ENCODE measurements at places on chromosomes 3 and 15.
A peak's percentile ranks its signal among the peaks of the same experiment; 100 is the strongest.

DNA sequence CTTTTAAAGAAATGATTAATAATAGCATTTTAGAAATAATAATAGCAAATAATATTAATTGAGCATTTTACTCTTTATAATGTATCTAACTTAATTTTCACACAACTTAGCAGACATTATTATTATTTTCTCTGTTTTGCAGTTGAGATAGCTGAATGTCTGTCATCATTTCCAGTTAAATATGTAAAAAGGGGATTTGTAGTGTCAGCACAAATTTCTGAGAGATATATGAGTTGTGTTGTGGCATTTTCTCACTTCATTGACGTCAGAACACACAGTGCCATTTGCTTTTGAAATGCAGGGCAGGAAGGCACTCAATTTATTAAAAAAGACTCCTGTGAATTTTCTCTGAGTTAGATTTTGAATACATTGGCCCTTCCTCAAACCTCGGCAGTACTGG, 111.0 kb downstream of the GRM7 start:
- DNase-seq = no peak

- DNase-seq = no peak
Observed at GRCh38 chr3:161137260-161137659, 32.1 kb upstream of the B3GALNT1 start.

DNA sequence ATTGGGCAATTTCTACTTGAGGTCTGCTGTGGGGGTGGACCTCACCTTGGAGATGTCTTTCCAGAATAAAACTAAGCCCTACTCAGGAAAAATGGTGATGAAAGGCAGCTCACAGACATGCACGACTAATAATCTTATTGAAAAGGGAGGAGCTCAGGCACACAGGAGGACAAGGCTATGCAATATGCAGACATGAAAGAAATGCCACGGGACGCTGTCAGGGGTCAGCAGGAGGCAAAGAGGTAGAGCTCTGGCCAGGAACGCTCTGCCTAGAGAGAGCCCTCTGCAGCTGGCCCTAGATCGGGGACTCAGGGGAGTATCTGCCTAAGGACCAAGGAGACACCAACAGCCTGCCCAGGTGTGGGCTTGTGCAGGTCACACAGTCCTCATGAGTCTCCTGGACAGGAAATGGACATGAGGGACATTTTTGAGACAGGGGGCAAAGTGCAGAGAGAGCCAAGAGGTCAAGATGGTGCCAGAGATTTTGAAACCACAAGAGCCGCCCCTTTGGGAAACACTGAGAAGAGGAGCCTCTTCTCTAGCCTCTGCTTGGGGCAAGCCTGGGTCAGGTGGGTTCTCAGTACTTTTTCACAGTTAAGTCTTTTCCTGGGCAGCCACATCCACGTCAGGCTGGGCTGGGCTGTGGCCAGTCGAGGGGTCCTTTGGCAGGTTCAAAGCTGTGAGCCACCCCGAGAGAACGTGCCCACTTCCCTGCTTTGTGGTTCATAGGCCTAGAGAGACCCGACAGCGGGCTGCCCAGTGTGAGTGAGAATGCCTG, 23.2 kb downstream of the EAF1 start:
- DNase-seq = no peak

GRCh38 chr15:98178861-98179260, 218.4 kb downstream of the ARRDC4 start:
- no peak for DNase-seq

DNA sequence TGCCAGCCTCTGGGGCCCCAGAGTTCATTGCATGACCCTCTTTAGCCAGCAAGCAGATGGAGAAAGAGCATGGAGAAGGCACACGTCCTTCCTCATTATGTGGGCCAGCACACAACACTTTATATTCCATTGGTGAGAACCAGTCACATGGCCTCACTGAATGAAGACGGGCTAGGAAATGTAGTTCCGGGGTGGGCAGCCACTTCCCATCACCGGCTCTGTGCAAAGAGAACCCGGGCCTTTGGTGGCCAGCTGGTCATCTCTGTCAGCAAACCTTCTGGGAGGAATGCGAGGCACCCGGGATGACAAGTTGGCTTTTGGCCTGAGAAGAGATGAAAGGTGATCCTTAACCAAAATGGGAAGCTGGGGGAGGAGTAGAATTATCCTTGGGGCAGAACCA, 90.2 kb upstream of the VGLL4 start:
- DNase-seq = no peak

DNA sequence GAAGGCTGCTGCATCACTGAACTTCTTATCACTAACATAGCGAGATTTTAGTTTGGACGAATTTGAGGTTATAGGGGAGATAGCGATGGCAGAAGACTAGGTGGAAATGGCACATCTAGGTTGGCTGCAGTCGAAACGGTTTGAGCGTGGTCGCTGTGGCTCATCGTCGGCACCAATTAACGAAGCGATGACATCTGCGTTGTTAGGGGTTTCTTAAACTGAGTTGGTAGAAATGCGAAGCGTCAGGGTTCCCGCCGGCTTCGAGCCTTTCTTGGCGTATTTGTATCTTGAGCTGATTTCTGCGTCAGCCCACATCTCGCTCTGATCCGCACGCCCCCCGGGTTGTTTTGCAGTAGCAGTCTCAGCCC, 319 bp downstream of the LNP1 start:
- DNase-seq = no peak

DNA sequence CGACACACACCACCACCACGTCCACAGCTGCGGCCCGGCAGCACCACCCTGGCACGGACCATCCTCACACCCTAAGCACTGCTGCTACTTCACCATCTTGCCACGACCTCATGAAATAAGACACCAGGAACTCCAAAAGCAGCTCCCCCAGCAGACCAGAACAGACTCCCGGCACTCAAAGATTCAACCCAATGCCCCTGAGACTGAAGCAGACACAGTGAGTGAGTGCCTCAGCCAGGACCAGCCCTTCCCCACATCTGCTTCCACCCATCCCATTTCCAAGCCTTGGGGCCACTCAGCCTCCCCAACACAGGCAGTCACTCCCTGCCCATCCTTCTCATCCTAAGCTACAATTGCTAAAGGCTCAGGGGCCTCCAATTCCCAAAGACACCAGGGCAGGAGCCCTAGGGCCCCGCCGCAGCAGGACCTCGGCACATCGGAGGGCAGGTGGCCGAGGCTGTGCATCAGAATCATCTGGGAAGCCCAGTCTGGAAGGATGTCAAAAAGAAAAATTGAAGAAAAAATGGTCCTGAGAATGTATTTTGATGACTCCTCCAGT, 18.4 kb upstream of the OCA2 start:
- DNase-seq = no peak

DNA sequence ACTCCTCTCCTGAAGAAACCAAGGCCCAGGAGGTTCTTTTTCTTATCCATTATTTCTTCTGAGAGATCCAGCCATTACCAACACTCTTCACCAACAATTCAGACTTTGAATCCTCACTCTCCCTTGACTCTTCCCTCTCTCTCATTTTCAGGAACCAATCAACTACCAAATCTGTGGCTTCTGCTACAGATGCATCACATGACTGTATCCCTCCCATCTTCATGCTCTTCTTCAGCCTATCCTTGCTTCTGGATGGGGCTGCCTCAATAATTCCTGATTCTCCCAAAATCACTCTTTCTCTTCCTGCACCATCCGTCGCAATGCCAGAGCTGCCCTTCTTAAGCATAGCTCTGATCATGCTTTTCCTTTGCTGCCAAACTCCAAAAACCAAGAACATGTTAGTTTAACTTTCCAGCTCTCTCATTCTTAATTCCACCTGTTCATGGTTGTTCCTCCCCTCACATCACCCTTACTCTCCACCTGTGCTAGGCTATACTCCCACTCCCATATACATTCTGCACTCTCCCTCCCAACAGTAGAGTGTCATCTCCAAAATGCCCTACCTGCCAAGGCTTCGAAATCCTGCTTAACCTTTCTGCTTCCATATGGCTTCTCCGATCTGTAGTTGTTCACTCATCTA, 13.5 kb downstream of the PLD1 start:
- no peak for DNase-seq

DNA sequence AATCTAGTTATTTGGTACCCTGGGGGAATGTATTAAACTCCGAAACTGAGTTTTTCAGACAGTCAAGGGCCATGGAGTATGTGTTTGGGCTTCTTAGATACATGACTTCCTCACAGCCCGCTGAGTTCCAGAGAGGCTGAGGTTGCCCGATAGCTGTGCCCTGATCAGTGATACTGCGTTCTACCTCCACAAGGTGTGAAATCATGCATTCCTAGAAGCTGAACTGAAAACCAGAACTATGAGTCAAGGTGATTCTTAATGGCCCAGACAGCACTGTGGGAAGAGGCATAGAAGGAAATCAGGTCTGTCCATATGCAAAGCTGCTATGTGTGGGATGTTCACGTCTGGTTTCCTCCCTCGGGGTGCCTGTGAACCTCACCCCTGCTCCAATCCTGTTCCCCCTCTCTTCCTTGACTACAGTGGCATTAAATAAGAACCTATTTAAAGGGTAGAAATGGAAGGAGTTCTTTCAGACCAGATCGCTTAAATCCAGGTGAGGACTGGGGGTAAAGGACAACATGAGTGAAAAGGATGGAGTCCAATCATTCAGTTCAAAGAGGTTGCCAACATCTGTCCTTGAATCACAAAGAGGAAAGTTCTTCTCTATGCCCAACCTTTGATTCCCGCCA, 74.3 kb downstream of the MYO1E start:
- DNase-seq = no peak

DNA sequence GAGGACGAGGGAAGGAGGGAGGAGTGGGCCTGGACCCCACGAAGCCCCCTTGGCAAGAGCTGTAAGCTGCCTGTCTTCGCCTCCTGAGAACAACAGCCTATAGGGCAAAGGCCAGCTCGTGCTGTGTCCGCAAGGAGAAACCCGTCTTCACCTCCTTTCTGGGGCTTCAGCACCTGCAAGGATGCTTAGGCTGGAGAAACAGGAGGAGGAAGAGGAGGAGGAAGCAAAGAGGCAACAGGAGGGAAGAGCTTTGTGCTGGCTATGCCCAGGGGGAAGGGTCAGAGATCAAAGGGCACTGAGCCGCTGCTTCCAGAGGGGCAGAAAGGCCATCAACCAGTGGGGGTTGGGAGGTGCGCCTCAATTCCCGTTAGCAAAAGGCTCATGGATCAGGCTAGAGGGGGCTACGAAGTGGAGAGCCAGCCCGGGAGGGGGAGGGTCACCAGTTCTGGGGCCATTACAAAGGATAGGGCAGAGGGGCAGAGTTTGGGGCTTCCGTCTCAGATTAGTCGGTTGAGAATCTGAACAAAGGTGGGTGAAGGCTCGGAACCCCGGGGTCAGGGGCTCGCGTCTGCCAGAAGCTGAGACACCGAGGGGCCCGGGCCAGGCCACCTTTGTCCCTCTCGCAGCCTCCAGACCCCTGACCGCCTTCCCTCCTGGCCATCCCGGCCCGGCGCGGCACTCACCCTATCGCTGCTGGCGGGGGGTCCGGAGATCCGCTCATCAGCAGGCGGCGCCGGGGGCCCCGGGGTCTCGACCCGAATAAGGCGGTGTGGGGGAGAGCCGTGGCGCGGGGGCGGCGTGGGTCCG, 792 bp downstream of the SHF start:
- DNase-seq = no peak

DNA sequence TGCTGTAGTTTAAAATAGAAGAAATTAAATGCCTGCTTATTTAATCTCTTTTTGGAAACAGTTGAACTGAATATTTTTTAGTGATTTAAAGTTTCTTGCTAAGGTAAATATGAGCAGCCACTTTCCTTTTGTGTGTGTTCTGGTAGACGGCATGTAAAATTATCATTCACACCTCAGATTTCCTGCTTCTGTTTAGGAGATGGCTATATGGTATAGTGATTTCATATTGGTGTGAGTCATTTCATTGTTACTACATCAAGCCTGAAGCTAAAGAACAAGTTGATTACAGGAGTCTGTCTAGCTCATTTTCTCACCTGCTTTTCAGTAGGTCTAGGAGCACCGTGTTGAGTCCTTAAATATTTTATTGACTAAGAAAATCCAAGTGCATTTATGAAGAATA, 2.2 kb downstream of the LRCH3 start:
- DNase-seq = no peak

DNA sequence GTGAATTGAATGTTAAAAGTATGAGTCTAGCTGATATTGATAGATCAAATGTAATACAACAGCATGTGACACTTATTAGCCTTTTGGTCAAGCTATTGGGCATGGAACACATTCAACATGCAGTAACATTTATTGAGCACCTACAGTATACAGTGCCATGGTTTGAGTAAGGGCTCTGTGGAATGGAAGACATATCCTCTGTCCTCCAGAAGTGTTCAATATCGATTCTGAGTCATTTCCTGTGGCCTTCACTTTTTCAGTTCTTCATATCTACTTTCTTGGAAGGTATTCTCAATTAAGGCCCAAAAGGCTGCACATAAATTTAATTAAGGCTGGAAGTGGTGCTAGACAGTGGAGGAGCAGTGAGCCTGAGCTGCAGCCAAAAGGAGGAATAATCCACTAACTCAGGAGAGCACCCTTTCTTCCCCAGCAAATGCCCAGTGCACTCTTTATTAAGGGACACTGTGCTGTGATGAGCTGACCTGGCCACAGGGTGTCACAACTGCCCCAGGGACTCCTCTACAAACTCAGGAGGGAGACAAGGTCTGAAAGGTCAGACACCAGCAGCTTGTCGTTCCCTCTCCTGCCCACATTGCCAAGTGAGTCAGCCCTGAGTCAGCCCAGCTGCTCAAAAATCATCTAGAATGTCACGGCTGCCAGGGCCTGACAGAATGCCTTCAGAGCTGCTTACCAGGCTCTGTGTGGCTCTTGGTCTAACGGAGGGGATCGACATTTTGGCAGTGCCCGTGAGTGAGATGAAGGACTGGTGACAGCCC, 544.8 kb downstream of the AGBL1 start:
- peak; percentile 35 for DNase-seq

- no peak for DNase-seq
Observed at GRCh38 chr15:33190539-33190938, 4.0 kb downstream of the FMN1 start.

DNA sequence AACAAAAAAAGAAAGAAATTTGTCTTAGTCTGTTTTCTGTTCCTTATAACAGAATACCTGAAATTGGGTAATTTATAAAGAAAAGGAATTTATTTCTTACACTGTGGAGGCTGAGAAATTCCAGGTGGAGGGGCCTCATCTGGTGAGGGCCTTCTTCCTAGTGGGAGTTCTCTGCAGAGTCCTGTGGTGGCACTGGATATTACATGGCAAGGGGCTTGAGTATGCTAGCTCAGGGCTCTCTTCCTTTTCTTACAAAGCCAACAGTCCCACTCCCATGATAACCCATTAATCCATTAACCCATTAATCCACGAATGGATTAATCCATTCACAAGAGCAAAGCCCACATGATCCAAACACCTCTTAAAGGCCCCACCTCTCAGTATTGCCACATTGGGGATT, 2.9 kb upstream of the SATB1 start:
- DNase-seq = no peak

DNA sequence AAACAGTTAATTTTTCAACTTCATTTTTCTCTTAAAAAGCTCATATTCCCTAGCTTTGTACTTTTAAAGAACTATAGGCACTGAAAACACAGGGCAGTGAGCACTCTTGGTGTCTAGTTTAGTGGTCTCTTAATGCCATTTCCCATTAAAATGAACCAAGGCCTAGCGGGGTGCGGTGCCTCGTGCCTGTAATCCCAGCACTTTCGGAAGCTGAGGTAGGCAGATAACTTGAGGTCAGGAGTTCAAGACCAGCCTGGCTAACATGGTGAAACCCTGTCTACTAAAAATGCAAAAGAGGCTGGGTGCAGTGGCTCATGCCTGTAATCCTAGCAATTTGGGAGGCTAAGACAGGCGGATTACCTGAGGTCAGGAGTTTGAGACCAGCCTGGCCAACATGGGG, 45.5 kb downstream of the LDHAL6B start:
- no peak for DNase-seq

- no peak for DNase-seq
Observed at GRCh38 chr3:66378256-66378655, 122.6 kb downstream of the LRIG1 start.

GRCh38 chr3:111690242-111690641, 95.1 kb upstream of the ZBED2 start:
- no peak for DNase-seq

GRCh38 chr15:89587955-89588354, 12.7 kb downstream of the TICRR start:
- no peak for DNase-seq
